ENCODE measurements at places on chromosomes 5 and 9.
A peak's percentile ranks its signal among the peaks of the same experiment; 100 is the strongest.

DNA sequence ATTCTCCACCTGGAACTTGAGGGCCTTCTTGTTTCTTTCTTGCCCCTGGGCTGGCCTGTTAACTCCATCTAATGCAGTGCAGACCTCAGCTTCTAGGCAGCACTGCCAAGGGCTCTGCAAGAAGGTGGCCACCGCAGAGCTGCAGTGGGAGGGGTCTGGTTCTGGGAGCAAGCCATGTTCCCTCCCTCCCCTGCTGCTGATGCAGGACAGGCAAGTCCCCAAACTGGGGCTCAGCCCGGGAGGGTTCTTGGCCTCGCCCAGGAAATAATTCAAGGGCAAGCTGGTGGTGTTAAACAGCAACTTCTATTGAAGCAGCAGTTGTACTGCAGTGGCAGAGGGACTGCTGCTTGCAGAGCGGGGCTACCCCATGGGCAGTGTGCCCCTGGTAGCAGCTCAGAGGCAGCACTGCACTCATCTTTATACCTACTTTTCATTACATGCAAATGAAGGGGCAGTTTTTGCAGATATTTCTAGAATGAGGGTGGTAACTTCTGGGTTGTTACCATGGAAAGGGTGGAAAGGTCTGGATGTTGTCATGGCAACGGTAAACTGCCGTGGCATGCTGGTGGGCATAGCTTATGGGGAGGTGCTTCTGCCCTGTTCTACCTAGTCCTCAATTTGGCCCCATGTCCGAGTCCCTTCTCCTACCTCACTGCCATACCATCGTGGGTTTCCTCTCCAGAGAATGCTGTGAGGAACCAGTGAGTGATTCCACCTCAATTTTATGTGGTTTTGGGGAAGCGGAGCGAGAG lies 82.1 kb downstream of the WDR41 start:
- no peak for DNase-seq

DNA sequence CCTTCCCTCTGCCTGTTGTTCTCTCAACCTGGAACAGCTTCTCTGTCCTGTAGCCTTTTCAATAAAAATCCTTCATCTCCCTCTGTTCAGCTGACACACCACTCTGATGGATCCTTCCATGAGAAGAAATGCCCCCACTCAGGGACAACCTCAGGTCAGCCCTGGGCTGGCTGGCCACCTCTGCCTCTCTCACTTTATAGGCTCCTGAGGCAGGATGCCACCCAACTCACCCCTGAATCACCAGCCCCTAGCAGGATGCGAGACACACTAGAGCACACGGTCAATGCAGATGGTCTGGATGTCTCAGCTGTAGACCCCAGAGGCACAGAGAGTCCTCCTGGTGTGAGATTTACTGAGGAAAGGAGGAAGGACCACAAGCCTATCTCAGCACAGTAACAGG lies 93.8 kb downstream of the GABBR2 start:
- no peak for DNase-seq

GRCh38 chr9:130888146-130888885 lies 8.3 kb downstream of the QRFP start:
- no peak for DNase-seq

DNA sequence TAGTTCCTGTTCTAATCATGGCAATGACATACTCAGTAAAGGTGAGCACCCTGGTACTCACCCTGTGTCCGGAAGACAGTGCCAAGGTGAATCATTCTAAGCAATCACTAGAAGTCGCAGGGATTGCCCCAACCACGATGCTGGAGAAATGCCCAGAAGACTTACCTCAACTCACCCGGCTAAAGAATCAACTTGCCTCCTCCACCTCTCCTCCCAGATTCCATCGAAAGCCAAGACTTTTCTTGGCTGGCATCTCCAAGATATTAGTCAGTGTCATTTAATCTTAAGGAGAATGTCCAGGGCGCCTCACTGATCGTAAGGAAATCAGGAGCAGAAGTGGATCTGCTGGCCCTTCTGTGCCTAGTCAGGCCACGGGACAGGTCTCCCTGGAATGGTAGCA lies 204.9 kb downstream of the ERCC6L2 start:
- DNase-seq, result no peak

DNA sequence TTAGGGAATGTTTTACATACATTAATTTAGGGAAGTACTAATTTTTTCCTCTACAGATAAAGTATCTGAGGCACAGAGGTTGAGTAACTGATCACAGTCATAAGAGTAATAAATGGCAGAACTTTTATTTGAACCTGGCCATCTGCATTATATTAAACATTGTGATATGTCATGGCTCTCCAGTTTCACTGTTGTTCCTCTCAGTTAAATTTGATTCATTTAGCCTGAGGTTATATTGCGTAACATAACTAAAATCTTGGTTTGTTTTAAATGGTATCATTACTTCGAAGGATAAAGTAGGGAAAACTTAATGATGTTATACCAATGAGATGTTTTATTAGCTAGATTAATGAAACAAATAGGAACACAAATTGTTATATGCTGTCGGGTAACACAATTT lies 284.4 kb downstream of the KDM4C start:
- DNase-seq, result no peak

DNA sequence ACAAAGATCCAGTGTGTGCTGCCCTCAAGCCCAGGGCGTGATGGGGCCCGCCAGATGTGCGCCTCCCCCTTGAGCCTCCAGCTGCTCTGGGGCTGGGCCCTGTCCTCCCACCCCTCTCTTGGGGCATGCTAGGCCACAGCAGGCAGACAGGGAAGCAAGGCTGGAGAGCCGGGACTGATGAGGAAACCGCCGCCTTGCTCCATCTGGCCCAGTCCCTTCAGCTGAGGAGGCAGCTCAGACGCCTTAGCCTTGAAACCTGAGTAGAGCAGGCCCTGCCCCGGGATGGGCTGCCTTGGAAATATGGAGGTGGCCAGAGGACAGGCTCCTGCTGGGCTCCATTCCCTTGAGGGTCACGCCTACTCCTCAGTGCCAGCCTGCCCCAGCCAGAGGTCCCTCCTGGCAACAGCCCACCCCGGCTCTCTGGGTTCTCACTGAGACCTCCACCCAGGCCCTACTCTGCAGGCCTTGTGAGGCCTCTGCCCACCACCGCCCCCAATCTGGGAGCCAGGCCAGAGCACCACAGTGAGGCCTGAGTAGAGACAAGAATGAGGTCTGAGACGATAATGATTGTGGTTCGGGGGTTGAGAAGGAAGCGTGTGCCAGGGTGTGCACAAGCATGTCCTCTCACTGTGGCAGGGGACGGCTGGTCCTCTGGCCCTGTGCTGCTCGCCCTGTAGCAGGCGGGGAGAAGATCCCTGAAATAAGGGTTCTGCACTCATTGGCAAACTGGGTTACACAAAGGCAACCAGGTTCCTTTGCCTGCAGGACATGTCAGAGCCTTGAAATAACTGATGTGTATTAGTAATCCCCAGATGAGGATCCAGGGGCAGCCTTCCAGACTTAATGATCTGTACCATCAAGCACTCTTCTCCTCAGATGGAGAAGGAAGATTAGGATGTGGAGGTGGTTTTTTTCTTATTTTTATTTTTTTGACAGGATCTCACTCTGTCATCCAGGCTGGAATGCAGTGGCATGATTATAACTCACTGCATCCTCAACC lies 30.9 kb downstream of the CXXC5 start:
- no peak for DNase-seq

GRCh38 chr9:21872696-21873095 lies 70.3 kb downstream of the MTAP start:
- DNase-seq, result no peak

DNA sequence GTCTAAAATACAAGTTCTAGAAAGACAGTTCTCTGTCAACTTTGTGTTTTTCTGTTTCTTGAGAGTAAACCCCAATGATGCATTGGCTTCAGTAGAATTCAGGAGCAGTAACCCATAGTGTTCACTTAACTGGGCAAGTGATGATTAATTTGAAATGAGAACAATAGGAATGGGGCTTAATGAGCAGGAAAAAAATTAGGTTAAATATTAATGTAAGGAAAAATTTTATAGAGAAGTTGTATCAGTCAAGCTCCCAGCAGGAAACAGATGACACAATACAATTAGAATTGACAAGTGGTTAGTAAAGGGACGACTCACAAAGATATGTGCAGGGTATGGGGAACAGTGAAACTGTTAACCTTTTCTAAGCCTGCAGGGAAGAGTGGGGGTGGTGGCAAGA lies 38.2 kb downstream of the ENTREP1 start:
- no peak for DNase-seq

GRCh38 chr9:35604578-35605350 lies at the start of gene TESK1:
Gene TESK1, plus strand, starts transcription at chr9:35605262. Its CDS starts 358 bp downstream, at chr9:35605620.
- no peak for DNase-seq

- no peak for DNase-seq
Measured at GRCh38 chr5:174895360-174895759, 171.0 kb downstream of the MSX2 start.

- DNase-seq, result peak; percentile 56
Measured at GRCh38 chr9:81686614-81687520, 2.5 kb downstream of the TLE1 start.

- DNase-seq, result no peak
Measured at GRCh38 chr5:61587125-61587524, 255.1 kb downstream of the ZSWIM6 start.

GRCh38 chr9:77019236-77019925 lies at the start of gene FOXB2:
Gene FOXB2, plus strand, starts transcription at chr9:77019655. Its CDS starts 0 bp downstream, at chr9:77019655.
- DNase-seq, result no peak

DNA sequence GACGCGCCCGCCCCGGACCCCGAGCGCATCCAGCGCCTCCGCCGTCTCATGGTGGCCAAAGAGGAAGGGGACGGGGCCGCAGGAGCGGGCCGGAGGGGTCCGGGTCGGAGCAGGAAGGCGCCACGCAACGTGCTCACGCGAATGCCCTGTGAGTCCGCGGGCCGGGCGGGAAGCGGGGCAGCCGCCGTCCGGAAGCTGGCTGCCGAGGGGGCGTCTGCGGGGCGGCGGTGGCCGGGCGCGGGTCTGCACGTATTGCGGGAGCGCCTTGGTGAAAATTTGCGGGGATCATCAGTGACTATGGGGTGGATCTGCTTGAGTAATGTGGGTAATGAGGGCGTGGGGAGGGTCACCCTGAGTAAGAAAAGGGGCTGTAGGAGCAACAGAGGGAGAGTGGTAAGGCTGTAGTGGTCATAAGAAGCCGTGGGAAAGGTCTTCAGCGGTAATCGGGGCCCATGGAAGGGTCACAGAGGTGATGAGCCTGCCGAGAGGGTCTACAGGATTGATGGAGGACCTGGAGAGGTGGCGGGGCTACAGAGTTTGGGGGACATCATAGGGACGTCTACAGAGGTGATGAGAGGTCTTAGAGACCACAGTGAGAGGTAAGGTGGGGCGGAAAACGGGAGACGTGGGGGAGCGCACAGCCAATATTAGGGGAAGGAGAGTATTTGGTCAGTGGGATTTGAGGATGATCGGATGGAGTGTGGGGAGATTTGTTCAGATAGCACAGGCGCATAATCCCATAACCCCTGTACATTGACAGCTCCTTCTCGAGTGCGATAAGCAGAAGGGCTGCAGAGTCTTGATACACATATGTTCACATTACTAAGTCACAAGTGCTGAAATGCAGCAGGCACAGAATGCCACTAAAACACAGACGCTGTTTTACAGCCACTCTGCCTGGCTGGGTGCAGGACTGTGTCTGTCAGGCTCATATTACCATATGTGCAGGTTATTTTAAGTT lies 819 bp downstream of the LSM11 start:
- no peak for DNase-seq

DNA sequence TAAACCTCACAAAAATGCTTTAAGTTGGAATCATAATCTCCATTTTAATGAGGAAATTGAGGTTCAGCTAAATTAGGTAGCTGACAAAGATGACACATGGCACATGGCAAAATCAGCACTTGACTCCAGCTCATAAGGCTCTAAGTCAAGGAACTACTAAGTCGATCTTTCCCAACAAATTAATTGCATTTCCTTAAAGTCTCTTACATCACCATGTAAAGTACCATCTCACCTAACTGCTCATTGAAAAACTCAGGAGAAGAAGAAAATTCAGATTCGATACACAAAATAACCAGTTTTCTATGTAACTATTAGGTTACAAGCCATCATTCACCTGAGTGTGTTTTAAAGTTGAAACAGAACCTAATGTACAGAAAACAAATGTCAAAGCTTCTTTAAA lies 85.8 kb upstream of the IFNE start:
- DNase-seq, result no peak

DNA sequence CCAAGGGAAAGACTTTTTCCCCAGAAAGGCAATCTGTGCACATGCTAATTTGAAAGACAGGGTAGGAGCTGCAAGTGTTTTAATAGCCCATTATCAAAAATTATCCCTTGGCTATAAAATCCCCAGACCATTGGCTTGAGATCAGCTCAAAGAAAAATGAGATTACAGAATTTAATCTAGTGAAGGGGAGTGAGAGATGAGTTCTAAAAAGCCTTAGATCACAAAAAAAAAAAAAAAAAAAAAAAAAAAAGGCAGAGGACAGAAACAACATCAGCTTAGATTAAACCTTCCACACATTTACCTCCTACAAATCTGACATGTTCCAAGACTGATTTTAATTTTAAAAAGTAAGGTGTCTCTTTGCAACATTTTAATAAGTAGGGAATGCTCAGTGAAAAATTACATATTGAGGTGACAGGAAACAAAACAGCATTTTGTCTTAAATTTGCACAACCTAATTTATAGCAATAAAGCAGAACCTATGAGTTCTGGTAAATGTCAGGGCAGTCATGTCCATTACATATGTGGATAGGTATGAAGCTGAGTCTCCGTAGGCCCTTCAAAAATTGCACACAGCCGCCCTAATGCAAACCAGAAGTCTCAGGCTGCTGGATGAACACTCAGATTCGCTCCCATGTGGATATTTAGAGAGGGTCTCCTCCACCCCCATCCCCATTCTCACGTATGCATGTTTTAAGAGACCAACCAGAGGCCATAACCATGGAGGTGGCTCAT lies 43.4 kb downstream of the NFIB start:
- DNase-seq, result no peak

- DNase-seq, result no peak
Measured at GRCh38 chr5:79686799-79687198, 2.8 kb upstream of the CMYA5 start.

DNA sequence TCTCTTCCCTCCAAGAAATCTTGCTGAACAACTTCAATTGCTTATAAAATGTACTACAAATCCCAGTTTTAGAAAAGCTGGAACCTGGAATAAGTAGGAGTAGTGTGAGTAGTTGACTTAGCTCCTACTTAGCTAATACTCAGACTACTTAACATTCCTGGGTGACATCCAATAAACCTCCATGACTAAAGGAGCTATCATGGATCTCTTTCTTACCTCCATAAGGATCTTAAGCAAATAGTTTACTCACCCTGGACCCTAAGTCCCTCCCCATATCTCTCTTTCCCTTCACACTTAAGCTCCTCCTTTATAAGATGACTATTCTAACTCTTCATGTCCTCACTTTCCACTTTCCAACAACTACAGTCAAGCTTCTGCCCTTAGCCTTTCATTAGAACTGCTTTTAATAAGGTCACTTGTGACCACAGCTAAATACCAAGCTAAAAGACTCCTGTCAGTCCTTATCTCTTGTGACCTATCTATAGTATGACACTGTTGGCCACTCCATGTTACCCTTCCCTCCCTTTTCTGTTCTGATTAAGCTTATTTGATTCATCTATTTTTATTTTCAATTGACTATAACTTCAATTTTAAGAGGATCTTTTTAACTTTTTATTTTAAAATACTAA lies 194.9 kb downstream of the RFX3 start:
- DNase-seq, result no peak

GRCh38 chr5:63128018-63128417 lies 549.4 kb downstream of the LRRC70 start:
- no peak for DNase-seq

All from smooth muscle cell of the brain vasculature (primary cell).